Activated gamma-delta T cell treated with Interleukin-2 at 50 U/mL for 16 hours (primary cell): ENCODE measurements at places on chromosomes 4 and X.

GRCh38 chrX:43345166-43345565 lies 310.9 kb upstream of the MAOA start:
- no peak for DNase-seq

GRCh38 chrX:13597874-13598273 lies 28.5 kb downstream of the EGFL6 start:
- no peak for DNase-seq

GRCh38 chr4:40311811-40312346 lies 23.3 kb upstream of the CHRNA9 start:
- no peak for DNase-seq

- no peak for DNase-seq
Observed at GRCh38 chr4:137610960-137611359, 78.7 kb upstream of the PCDH18 start.

GRCh38 chr4:140061659-140062289 lies 92.2 kb downstream of the MAML3 start:
- no peak for DNase-seq

DNA sequence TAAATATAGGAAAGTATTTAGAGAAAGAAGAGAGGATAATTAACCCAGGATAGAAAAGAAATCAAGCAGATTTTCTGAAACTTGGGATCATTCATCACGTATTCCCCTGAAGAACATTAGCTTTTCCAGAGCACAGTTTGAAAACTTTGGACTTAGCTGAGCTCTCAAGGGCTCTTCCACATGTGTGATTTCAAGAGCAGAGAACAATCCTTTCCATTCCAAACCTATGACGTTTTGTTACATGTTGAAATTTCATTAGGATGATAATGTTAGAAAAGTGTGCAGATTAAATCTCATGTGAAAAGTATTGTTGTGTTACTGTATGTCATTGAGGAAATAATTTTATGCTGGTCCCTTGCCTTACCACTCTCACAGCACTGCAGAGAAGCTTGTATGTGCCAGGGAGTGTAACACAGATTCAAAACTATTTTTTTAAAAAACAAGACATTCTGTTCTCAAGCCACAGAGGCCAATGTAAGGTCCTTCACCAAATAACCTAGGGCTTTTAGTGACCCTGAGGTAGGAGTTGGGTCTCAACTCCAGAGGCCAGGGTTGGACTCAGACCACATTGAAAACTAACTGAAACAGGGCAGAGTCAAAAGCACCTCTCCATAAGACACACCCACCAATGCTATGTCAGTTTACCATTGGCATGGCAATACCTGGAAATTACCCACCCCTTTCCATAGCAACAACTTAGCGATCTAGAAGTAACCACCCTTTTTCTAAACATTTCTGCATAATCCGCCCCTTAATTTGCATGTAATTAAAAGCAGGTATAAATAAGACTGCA lies 141.3 kb downstream of the ANXA5 start:
- DNase-seq, result no peak
